ENCODE measurements at places on chromosomes 5 and 9.

GRCh38 chr9:32136700-32137339, 247.6 kb upstream of the ACO1 start:
- DNase-seq, result no peak

GRCh38 chr5:177496070-177496726, 1.2 kb downstream of the PDLIM7 start:
- DNase-seq, result no peak

- no peak for DNase-seq
Observed at GRCh38 chr9:133428617-133429101, 6.5 kb downstream of the ADAMTS13 start.

- DNase-seq, result no peak
Observed at GRCh38 chr9:2595973-2596372, 25.6 kb upstream of the VLDLR start.

DNA sequence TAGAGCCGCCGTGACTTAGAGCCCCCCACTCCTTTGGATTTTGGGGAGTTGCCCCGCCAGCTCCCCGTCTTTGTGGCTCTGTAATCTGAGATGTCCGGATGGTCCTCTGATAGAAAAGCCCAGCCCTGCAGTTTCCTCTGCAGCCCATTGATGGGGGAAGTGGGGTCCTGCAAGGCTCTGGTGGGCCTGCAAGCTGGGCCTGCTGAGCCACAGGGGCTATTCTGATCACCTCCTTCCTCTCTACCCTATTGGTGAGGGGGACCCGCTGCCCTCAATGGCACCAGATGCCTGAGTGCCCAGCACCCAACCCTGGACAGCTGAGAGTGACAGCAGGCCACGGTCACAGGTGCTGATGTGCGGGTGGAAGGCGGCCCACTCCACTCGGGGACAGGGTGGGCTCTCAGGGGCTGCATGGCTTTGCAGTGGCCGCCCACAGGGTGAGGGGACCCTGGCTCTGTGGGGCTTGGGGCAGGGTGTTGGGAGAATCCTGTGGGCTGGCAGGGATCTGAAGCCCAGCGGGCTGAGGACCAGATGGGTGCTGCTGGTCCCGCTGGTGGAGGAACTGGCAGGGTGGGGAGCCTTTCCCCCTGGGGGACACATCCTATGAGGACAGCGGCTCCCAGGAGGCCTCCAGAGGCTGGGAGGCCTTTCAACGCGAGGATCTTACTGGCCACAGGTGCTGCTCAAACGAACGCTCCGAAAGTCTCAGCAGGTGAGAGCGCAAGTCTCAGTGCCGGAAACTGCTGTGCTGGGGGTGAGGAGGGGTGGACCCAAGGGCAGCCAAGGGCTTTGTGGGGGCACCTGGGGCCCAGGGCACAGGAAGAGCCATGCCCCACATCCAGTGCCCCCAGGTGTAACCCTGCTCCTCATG, 30.0 kb upstream of the LPCAT1 start:
- DNase-seq, result no peak

DNA sequence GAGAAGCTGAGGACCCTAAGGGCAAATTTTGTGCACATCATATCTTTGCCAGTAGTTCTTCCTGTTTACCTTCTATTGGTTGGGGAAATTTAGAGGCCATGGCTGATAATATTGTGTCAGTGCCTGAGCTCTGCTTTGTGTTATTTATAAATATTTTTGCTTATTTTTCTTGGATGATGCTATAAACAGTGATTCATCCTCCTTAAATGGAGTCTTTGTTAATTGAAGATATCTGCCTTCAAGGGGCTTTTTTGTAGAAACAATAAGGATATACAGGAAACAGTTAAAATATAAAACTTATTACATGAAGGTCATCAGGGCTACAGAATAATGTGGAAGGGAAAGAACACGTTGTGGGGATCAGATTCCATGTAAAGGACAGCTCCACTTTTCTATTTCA, 78.0 kb downstream of the PAM start:
- DNase-seq, result no peak

DNA sequence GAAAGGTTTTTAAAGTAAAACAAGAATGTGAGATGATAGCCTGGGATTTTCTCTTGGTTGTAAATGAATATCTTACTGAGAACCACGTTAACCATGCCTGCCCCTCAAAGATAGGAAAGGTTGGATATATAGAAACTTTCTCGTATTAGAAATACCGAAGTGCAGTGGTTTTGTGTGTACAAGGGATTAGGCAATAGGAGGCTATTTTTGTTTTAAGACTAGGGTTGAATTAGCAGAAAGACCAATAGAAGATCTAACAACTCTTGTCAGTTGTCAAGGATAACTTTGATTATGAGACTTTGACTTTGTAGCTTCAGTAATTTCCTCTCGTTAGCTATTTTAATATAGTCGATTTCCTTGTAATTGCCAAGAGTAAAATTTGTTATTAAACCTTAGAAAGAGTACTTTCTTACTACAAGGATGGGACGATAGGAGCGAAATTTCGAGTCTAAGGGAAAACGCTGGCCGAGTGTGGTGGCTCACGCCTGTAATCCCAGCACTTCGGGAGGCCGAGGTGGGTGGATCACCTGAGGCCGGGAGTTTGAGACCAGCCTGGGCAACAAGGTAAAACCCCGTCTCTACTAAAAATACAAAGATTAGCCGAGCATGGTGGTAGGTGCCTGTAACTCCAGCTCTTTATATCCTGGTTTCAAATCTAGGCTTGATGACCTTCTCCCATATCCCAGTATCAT, 838 bp downstream of the POLK start:
- no peak for DNase-seq

GRCh38 chr5:15594977-15595568, 95.1 kb downstream of the FBXL7 start:
- no peak for DNase-seq

DNA sequence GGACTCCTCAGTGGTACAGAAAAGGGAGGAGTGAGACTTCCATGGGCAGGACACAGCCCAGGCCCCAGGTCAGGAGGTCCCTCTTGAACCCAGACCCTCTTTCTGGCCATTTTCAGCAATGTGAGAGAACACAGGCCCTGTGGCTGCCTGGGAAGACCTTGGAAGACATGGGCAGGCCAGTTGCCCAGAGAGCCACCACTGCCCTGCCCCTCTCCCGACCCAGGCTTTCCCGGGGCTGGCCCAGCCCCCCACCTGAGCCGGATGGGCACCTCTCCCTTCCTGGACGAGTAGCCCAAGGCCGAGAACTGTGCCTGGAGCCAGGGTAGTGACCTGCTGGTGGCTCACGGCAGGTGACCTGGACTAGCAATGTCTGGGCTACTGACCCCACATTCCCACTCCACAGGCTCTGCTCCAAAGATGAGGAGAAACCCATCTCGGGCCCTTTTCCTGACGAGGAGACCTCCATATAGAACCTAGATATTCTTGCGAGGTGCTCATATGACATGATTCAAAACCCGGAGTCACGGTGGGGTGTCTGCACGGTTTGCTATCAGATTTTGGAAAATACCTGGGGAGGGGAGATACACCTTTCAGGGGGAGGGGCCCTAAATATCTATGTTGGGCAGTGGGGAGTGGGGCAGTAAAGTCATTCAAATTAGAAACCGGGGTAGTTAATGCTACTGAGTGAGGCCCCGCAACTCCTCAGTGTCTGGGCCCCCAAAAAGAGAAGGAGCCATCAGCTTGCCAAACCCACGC, 59.4 kb downstream of the ZNF354C start:
- DNase-seq, result no peak

DNA sequence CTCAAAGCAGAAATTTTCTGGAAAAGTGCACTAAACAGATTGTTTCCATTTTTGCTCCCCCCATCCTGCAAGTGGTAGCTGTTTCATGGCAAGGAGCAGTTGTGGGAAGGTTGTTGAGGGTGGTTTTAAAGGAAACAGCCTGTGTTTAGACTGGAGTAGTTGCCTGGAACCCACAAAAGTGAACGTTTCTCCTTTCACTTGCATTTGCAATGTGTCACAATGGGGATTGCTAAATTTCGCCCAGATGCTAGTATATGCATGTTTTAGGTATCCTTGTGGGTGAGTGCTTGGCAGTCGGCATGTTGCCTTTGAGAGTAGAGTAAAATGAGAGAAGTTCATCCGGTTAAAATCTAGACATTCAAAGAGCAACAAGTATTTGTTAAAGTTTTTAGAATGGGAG, 1099.9 kb upstream of the DMAC1 start:
- DNase-seq, result no peak

- no peak for DNase-seq
Observed at GRCh38 chr9:119802133-119802532, 432.9 kb upstream of the BRINP1 start.

DNA sequence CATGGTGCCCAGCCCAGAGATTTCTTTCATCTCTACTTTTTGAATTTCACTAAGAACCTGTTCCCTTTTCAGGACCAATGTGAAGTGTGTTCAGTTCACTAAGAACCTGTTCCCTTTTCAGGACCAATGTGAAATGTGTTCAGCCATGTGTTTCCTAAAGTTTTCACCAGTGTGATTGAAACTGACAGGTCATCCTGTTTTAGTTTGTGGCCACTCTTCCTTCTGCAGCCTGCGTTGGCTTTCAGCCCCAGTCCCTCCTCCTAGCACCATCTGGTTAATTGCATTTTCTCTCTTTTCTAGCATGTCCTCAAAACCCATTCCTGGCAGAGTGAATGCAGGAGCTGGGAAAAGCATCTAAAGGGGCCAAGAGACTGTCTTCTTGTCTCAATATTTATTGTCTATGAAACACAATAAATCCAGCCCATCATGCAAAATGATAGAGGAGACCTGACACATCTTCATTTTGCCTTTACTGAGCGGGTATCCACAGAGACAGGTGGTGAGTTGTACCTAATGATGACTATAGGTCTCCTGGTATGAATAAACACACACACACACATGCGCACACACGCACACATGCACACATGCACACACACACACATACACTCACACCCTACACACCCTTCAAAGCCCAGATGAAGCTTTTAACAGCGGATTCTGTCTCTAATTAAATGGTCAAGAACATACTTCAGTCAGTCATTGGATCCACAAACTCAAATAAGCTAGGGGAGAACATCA, 6.1 kb upstream of the PANK3 start:
- DNase-seq, result no peak

- no peak for DNase-seq
Observed at GRCh38 chr5:55177078-55177477, 4.1 kb upstream of the CDC20B start.

GRCh38 chr5:58545912-58546311, 37.0 kb upstream of the RAB3C start:
- DNase-seq, result no peak

DNA sequence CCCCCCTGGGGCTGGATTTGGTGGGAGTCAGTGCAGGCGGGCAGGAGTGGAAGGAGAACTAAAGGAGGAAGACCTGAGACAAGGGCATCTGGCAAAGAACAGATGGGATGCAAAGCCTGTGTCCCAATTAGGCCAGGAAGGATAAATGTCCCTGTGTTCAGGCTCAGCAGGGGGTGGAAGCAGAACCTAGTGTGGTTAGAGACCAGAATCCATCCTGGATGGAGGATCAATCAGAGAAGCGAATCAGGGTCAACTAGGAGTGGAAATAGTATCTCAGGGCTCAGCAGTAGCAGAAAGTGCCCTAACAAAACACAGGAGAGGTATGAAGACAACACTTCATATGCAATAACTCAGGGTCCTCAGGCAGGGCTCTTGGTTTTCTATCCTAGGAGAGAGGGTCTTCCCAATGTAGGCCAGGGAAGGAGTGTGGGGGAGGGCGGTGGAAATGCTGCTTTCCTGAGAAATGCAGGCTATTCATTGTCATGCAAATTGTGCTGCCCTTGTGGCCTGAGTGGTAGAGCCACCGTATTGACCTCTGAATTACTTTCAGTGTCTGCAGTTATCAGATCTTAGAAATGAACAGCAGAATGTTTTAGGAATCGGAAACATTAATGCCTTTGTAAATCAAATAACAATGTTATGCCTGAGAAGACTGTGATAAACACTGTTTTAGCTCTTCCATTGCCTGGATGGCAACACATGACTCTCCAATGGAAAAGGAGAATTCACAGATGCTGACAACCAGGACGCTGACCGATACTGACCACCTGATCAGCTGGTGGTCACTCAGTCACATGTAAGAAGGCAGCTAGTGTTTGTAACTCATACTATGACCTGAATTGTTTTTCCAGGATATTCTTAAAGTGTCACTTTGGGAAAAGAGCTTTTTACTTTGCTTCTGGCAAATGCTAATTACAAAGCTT, 323.6 kb downstream of the SEMA5A start:
- DNase-seq, result no peak

- no peak for DNase-seq
Observed at GRCh38 chr5:9040475-9040874, 505.4 kb downstream of the SEMA5A start.

DNA sequence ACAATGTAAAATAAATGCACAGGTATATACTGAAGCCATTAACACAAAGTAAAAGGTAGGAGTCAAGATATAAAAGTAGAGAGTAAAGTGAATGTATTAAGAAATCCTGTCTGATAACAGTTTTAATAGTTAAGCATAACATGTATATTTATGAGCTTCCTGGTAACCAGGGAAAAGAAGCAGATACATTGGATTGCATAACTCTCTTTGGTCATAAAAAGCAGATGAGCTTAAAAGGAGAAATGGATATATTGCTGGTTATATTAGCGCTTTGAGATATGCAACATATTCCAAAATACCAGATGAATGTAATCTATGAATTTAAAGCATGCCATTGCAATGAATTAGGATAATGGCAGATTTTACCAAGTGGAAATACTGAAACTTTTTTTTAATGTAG, 6.2 kb upstream of the TNFSF8 start:
- no peak for DNase-seq

GRCh38 chr5:116532762-116533525, 41.7 kb downstream of the SEMA6A start:
- DNase-seq, result no peak

DNA sequence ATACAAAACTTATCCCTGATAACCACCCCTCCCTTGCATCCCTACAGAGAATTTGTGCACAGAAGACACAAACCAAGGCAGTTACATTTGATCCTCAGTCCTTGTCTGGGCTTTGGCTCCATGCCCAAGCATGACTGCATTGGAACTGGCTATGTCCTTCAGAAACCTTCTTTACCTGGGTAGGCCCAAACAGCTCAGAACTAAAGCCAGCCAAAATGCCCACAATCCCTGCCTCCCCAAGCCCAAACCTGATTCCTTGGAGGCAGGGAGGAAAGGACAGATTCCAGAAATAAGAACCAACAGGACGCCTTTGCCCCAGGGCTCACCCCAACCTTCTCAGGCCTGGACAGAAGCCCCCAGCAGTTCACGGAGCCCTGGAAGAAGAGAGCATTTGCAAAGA, 8.2 kb downstream of the IL17B start:
- DNase-seq, result no peak

GRCh38 chr5:175681968-175682340, 24.1 kb downstream of the HRH2 start:
- no peak for DNase-seq

DNA sequence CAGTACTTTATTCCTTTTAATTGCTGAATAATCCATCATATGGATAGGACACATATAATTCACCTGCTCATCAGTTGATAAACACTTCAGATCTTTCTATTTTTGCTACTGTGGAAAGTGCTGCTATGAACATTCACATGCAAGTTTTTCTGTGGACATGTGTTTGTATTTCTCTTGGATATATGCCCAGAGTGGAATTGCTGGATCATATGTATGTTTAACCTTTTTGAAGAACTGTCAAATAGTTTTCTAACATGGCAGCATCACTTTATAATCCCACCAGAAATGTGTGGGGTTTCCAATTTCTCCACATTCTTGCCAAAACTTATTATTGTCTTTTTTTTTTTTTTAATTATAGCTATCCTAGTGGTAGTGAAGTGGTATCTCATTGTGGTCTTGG, 15.1 kb downstream of the CARTPT start:
- DNase-seq, result no peak
